ENCODE measurements at places on chromosomes 7 and 10.

DNA sequence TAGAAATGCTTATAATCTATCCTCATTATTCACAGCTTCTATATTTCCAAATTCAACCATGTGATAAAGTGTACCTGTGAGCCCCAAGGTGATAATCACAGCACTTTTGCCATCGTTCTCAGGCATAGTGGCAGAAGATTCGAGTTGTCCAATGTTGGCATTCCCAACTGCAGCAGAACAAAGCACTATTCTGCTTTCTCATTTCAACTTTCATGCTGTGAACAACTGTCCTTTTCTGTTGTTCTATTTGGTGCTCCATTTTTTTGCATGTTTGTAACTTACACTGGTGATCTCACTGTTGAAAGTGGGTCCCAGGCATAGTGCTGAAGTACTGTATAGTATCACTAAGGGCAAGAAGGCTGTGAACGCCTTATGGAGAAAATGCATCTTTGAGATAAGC is 438.2 kb downstream of the PAXIP1 start:
- no peak for DNase-seq

GRCh38 chr10:101694674-101695403 is at the start of gene FBXW4:
FBXW4 (minus strand) TSS chr10:101695170; CDS start chr10:101695105, 65 bp downstream.
- no peak for DNase-seq

DNA sequence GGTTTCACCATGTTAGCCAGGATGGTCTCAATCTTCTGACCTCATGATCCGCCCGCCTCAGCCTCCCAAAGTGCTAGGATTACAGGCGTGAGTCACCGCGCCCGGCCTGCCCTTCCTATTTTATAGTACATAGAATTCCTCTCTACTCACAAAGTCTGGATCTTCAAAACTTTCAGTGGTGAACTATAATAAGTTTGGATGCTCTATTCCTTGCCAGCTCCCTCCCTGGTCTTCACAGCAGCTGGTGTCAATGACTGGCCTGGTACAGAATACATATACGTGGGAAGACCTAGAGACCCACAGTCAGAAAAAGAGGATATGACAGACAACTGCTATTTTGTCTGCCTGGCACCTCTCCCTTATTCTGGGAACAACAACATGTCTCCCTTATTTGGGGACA is 40.8 kb downstream of the ARHGAP12 start:
- no peak for DNase-seq

- DNase-seq, result no peak
Observed at GRCh38 chr7:148485618-148486017, 104.9 kb upstream of the C7orf33 start.

DNA sequence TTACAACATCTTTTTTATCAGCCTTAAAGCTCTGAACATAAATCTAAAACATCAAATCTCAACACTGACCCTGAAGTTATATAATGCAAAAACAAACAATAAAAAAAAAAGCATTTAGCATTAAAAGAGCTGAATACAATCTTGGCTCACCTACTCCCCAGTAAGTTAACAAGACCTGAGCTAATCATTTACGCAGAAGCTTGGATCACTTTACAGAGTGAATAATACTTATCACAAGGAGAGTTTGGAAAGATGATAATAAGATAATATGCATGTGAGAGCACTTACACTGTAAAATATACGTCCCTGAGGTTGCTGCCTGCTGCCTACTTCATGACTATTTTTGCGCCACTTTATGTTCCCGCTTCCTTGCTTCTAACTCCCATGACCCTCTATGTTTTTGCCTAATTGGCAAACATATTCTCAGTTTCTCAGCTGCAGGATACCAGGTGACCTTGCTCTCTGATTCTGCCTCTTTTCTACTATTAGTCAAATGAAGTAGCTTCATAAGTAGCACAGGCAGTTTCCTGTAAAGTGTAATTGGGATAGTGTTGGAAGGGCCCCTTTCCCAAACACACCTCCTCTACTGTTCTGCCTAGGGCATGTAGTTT is 333.6 kb downstream of the LRRTM3 start:
- no peak for DNase-seq

DNA sequence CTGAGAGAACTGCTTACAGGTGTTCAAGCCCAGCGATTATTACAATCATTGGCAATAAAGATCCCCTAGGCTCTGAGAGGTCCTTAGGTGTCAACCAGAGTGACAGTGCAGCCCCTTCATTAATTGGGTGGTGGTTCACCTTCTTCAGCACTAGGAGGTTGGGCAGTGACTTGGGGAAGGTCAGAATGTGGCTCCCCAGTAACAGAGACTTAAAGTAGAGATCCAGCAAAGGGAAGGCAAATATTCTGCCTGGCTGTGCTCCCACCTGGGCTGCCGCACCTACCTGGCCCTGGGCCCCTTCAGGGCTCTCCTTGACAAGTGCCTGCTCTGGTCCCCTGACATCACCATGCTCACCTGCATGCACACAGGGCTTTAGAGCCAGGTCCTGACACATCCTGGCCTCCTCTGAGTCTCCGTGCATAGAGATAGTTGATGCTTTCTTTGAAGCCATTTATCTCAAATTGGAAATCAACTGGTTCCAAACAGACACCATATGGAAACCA is 1.9 kb downstream of the CLRN3 start:
- DNase-seq, result no peak

DNA sequence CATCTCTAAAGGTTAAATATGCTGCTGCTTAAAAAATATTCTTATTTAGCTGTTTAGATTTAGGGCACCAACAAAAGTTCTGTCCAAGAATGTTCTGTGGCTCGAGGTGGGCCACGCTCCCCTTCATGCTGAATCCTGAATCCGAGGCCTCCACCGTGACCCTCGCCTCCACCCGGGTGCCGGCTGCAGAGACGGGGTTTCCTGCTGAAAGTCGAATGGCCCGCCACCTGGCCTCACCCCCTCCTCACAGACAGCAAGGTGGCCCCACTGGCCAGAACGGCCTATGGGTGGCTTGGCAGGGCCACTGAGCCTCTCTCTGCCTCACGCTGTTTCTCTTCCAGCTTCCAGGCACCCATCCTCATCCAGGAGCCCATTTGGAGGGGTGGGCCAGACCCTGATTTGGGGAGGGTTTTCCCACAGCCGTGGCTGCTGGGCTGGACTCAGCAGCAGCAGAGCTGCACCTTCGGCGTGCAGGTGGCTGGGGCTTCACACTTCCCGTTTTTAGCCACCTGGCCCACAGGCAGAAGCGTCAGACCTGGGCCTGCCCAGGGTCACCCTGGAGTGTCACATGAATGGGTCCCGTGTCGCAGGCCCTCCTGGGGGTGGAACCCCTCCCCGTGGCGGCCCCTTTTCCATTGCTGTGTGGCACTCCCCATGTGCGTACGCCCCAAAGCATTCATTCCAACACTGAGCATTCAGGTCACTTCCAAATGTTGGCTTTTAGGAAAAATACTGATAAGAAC is 26.3 kb upstream of the ADGRA1 start:
- no peak for DNase-seq

DNA sequence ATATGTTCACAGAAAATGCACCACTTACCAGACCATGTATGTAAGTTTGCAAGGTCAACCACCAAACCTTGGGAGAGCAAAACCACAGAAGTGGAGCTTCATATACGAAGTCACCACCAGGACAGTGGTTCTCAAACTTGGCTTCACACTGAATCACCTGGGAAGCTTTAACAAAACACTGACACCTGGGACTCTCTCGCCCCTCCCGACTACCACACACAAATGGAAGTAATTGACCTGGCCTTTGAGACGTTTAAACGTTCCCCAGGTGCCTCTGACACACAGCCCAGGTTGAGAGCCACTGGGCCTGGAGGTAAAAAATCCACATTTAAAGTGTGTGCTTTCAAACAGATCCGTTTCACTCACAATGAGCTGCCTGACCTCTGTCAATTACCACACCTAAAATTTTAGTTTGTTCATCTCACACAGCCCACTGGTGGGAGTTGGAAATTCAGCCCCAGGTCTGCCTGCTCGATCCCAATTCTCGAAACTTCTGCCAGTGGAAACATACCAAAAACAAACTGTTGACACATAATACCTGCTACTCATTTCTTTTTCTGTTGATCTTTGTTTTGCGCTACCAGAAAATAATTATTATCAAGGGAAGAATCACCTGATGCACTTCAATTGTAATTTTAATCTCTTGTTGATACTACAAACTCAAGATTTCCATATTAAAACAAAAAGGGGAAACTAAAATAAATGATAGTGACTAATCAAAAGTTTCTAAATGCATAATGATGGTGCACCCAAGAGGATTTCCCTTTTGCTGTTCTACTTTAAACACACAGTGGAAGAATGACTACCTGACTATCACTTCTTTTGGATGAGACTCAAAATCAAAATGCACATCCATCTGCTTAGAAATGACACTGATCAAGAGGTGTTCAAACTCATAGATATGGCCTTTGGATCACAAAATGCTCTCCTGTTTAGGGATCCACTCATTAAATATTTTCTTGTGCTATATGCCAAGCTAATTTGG is 26.6 kb downstream of the CDNF start:
- DNase-seq, result no peak

Measured in NCI-H187 (cell line).